Memory B cell (primary cell): ENCODE measurements at places on chromosomes 1 and 21.

DNA sequence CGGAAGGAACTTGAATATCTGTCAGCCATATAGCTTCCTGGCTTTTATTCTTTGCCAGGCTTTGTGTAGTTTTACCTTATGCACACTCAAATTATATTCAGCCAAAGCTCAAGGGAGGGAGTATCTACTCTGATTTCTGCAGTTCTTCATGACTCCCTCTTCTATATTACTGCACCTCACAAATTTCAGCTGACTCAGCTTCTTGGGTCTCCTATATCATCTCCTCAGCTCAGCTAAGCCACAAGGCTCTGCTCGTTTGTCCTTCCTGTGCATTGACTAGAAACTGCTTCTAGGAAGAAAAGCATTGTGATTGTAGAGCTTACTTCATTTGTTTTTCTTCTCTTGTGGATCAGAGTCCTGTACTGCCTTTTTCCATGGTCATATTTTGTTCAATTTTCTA, 37.4 kb downstream of the BTBD8 start:
- no peak overlapping the region for H3K4me3 ChIP-seq
- H3K27ac ChIP-seq, result no peak overlapping the region
- H3K36me3 ChIP-seq, result peaks cover 2% of the 10 kb centered on the region
- H3K4me1 ChIP-seq, result no peaks in the 10 kb centered on the region
- no peaks in the 10 kb centered on the region for H3K27me3 ChIP-seq

DNA sequence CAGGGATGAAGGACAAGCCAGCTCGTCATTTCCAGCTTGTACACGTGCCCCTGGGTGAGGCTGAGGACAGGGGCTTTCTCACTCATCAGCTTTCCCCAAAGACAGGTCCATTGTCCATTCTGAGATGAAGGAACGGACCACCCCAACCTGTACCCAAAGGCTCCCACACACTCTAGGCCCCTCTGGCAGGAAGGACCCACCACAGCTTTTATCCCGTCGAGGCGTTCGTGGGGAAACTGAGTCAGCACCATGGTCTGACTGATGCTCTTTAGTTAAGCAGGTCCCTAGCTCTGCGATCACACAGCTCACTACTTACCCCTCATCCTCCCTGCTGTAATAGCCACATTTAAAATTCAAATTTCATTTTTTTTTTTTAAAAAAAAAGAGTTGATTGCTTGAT, 117.3 kb downstream of the AJAP1 start:
- DNase-seq, result no peak
- H3K27ac ChIP-seq, result no peak overlapping the region
- no peaks in the 10 kb centered on the region for H3K4me1 ChIP-seq
- no peak overlapping the region for H3K4me3 ChIP-seq

- H3K4me1 ChIP-seq, result peaks cover 8% of the 10 kb centered on the region
- H3K36me3 ChIP-seq, result no peaks in the 10 kb centered on the region
- no peak overlapping the region for H3K4me3 ChIP-seq
- H3K27me3 ChIP-seq, result peaks cover 4% of the 10 kb centered on the region
Measured at GRCh38 chr1:67149179-67149770, 14.5 kb upstream of the C1orf141 start.

DNA sequence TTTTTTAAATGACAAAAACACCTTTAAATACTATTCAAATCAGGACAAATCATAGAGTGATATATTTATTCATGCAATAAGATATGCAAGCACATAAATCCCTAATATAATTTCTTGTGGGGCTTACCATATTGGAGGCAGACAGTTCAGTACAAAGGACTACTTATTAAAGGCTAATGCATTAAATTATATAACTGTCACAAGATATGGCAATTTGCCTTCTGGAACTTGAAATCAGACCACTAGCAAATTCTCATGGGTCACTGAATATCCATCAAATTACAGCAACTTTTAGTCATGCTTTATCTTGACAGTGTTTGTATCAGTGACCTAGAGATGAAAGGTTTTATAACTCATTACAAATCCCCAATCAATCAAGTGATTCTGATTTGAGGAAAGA, 54.1 kb upstream of the NCAM2 start:
- H3K36me3 ChIP-seq, result no peaks in the 10 kb centered on the region
- H3K4me1 ChIP-seq, result no peaks in the 10 kb centered on the region
- no peaks in the 10 kb centered on the region for H3K27me3 ChIP-seq
- no peak overlapping the region for H3K4me3 ChIP-seq
- no peak overlapping the region for H3K27ac ChIP-seq
- no peak for DNase-seq

DNA sequence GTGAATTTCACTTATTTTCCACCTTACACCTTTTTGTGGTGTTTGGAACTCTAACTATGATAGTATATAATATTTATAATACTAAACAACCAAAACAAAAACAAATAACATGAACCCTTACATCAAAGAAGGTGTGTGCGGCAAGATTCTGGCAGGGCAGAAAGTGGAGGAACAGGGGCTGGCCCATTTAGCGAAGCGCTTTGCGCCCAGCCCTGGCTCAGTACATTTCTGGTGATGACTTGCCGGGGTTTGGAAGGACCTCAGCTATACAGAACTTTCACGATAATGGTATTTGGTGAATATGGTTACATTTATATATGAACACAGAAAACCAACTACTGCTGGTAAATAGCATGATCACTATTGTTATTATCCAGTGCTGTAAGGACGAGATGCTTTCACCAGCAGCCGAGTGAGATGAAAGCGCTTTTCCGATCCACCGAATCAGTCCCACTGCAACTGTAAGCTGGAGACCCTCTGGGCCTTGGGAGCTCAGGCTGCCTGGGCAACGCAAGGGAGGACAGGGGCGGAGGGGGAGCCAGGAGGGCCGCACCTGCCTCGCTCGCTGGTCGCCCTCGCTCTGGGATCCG, 63.9 kb downstream of the CD247 start:
- peak overlapping the region; percentile 87 for H3K4me3 ChIP-seq
- no peaks in the 10 kb centered on the region for H3K36me3 ChIP-seq
- no peak for DNase-seq
- no peak overlapping the region for H3K27ac ChIP-seq
- peaks cover 16% of the 10 kb centered on the region for H3K4me1 ChIP-seq

GRCh38 chr1:110674337-110675059, at the start of gene KCNA3:
KCNA3 (minus strand) TSS chr1:110674940; CDS start chr1:110674809, 131 bp downstream.
- peaks cover 24% of the 10 kb centered on the region for H3K4me1 ChIP-seq
- H3K4me3 ChIP-seq, result peak within 1 kb of the TSS; percentile 81
- H3K27me3 ChIP-seq, result no peaks in the 10 kb centered on the region
- peaks cover 2% of the 10 kb centered on the region for H3K36me3 ChIP-seq

- DNase-seq, result no peak
- no peaks in the 10 kb centered on the region for H3K4me1 ChIP-seq
- no peak overlapping the region for H3K27ac ChIP-seq
- H3K36me3 ChIP-seq, result no peaks in the 10 kb centered on the region
- no peak overlapping the region for H3K4me3 ChIP-seq
- H3K27me3 ChIP-seq, result no peaks in the 10 kb centered on the region
Measured at GRCh38 chr1:96509951-96510350, 211.6 kb upstream of the PTBP2 start.

GRCh38 chr1:189803364-189803763, 674.3 kb downstream of the BRINP3 start:
- no peaks in the 10 kb centered on the region for H3K4me1 ChIP-seq
- H3K4me3 ChIP-seq, result no peak overlapping the region
- H3K27ac ChIP-seq, result no peak overlapping the region
- H3K27me3 ChIP-seq, result no peaks in the 10 kb centered on the region
- H3K36me3 ChIP-seq, result no peaks in the 10 kb centered on the region
